ENCODE measurements at places on chromosomes 7 and 10.

DNA sequence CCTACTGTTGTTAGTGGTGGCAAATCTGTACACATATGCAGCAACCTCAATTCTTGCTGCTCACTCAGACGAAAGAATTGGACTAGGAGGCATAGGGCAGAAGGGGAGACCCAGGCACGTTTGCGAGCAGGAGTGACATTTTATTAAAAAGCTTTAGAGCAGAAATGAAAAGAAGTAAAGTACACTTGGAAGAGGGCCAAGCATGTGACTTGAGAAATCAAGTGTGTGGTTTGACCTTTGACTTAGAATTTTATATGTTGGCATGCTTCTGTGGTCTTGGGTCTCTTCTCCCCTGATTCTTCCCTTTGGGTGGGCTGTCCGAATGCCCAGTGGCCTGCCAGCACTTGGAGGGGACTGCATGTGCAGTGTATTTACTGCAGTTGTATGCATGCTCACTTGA is 205.5 kb upstream of the SEMA3D start:
- no peak for DNase-seq

GRCh38 chr10:126478546-126478945 is 90.3 kb upstream of the ADAM12 start:
- DNase-seq: no peak

DNA sequence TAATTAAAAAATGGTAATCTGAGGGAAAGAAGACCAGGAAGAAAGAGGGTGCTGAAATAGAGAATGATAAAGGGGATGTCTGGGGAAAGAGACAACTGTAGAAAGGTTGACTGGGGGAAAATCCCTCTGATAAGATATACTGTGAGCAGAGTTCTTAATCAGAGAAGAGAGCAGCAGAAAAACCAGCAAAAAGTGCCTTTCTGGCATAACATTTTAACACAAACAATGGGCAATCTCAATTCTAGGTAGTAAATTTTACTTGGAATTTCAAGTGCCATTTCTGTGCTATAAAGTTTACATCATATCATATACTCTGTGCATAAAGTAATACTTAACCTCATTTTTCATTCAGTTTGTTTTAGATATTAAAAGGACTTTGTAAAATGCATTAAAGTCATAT is 251.9 kb upstream of the HGF start:
- no peak for DNase-seq

DNA sequence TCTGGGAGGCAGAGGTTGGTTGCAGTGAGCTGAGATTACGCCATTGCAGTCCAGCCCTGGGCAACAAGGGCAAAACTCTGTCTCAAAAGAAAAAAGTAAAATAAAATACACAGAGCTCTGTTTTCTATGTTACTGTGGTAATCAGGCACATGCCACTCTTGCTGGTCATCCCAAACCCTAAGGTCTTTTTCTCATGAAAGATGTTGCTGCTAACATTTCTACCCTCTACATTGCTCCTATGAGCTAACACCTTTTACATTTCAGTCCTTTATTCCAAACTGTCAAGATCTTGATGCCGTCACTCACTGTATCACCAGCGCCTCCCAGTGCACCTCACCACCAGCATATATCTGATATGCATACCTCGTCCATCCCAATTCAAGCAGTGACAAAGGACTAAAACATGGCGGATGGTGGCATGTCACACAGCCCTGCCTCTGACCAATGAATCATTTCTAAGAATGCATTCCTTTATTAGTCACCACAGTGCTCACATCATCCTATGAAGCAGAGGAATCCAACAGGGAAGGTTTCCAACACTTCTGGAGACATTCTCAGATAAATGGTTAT is 4.3 kb downstream of the DAGLB start:
- DNase-seq: no peak

- DNase-seq: no peak
Measured at GRCh38 chr7:19663816-19664462, 44.9 kb downstream of the POLR1F start.

DNA sequence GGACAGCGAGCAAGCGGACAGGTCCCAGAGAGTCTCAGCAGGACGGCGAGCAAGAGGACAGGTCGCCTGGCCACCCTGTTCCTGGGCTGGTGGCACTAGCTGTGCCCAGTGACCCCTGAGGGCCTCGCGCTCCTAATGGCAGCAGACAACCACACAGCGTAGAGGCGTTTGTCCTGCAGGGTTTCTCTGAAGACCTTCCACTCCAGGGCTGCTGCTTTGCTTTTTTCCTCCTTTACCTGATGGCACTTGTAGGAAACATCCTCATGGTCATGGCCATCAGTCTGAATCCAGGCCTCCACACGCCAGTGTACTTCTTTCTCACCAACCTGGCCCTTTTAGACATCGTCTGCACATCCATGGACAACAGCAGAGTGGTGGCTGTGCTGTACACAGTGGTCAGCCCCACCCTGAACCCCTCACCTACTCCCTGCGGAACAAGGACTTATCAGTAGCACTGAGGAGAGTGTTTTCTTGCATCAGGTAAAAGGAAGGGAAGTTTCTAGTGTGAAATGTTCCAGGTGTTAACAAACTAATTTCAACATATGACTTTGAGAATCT is 27.4 kb downstream of the SCART1 start:
- no peak for DNase-seq

- no peak for DNase-seq
Measured at GRCh38 chr7:108413337-108413736, 42.9 kb downstream of the NRCAM start.

- peak; percentile 61 for DNase-seq
Measured at GRCh38 chr7:151123822-151124464, 37.7 kb downstream of the AGAP3 start.

DNA sequence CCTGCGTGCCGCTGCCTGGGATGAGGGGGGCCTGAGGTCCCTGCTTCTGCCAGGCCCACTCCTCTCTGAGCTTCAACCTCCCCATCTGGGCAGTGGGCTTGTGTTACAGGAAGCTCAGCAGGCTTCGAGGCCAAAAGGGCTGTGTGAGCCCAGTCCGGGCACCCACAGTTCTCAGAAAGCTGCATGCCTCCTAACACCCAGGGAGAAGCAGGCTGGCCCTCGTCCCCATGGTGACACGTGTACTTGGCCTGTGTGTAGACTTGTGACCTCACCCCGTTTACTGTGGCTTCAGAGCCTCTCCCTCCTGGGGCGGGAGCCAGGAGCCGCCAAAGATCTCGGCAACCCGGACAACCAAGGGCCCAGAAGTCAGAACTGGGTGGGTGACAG is 2.2 kb upstream of the GRIFIN start:
- DNase-seq: no peak

GRCh38 chr10:129882291-129883010 is 81.6 kb downstream of the EBF3 start:
- no peak for DNase-seq

GRCh38 chr10:51369903-51370302 is 295.6 kb downstream of the PRKG1 start:
- DNase-seq: no peak

Measured in Jurkat, Clone E6-1 (cell line).